Left lobe of liver (tissue), 2 donors: ENCODE measurements at places on chromosomes 6 and 20. TPM values are rescaled to one million over a fixed set of nuclear protein-coding genes. Genes with fewer than 3 reads are reported as not detected.

- no peak for DNase-seq
Measured at GRCh38 chr20:56504373-56505005, 20.1 kb upstream of the FAM209A start.

DNA sequence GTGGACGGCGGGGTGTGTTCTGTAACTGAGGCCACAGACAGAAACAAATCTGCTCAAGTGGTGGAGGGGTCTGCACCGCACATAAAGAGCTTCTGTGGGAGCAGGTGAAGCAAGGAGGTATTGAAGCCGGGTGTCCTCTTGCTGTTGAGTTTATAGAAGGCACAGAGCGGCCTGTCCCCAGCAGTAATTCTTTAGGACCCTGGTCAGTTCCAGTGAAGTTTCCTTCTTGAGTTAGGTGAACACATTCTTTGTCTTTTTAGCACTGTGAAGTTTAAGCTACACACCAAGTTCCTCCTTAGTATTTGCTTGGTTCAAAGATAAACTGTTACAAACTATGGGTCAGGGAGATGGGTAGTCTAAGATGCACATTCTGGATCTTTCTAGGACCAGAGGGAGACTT lies 6.1 kb downstream of the PRDM1 start:
- DNase-seq: no peak

DNA sequence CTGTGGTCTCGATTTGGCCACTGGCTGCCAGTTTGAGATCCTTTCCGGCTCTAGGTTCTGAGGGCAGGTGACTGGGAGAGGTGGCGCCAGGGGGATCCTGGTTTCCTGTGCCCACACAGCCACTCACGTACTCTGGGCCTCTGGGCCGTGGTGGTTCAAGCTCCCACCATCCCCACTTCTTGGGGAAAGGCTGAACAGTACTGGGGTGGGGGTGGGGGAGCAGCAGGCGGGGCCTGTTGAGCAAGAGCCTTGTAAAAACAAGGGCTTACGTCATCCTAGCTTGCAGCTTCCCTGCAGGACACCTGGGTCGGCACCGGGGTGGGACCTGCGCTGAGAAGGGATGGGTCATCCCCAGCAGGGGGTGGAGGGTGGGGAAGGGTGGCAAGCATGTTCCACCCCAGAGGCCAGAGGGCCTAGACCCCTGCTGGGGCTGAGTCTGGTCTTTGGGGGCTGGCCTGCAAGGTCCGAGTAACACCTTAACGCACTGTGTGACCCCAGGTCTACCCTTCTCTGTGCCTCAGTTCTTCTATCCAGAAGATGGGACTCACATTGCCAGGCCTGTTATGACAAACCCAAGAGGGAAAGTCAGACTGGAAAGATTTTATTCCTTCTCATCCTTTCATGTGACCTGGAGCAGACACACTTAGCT lies 3.1 kb upstream of the CEBPB start:
- DNase-seq: peak; percentile 86

DNA sequence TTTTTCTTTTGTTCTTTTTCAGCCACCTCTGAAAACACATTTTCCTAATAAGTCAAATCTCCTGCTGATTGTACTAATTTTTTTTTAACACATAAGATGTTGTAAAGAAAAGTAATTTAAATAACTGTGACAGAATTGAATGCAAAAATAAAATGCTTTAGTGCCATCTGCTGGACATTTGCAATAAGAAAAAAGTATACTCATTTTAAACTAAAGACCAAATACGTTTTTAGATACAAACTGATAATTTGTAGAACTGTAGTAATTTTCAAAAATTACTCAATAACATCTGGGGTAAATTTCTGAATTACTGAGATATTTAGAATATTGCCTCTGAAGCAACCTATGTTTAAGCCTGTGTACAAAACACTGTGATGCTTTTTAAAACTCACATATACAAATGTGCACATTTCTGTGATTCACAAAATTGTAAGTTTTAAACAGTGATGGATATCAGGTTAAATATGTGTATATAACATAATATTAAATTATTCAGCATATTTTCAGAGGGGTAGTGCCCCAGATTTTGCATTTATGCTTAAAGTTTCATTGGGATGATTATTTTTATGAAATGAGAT lies 198.7 kb downstream of the RIMS1 start:
- no peak for DNase-seq

DNA sequence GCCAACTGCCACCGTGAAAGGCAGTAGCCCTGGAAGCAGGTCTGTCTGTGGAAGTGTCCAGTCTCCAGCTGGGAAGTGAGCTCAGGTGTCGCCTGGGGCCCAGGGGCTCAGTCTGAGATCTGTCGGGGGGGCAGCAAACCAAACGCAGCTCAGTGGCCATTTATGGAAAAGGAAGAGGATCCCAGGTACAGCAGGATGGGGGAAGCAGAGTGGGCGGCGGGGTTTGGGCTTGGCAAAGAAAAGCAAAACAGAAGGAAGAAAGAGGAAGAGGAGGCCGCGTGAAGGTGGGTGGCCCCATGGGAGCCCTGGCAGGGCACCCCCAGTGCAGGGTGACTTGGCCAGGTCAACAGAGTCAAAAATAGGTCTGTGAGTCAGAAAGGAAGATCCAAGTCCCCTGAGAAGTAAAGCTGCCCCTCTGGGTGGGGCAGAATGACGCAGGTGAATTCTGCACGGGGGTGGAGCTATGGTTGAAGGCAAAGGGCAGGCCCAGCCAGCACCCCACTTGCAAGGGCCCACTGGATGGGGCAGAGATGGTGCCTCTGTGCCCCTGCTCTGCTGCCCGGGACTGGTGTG lies 5.3 kb downstream of the PXDC1 start:
- no peak for DNase-seq

- no peak for DNase-seq
Measured at GRCh38 chr20:40922865-40923264, 105.8 kb upstream of the TOP1 start.

- DNase-seq: no peak
Measured at GRCh38 chr6:166228425-166228824, 60.8 kb upstream of the TBXT start.

DNA sequence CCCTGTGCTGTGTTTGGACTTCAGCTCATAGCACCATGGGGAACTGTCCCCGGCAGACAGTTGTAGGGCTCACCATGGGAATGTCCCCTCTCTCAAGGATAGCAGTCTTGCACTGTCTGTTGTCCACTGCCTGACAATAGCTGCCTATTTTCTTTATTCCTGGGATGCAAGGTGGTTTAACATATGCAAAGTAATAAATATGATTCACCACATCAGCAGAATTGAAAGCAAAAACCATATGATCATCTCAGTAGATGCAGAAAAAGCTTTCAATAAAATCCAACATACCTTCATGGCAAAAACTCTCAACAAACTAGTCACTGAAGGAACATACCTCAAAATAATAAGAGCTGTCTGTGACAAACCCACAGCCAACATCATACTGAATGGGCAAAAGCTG lies 13.5 kb upstream of the LRP11 start:
- no peak for DNase-seq

Gene HRH3
- total RNA-seq: not detected

GRCh38 chr6:40604082-40604481 lies 16.9 kb upstream of the LRFN2 start:
- DNase-seq: no peak

GRCh38 chr6:75266716-75267291 lies 17.8 kb downstream of the TMEM30A start:
- DNase-seq: no peak

Gene GSTA3
- total RNA-seq: not detected

GRCh38 chr6:83593395-83593785 lies 81.1 kb downstream of the PRSS35 start:
- DNase-seq: no peak

DNA sequence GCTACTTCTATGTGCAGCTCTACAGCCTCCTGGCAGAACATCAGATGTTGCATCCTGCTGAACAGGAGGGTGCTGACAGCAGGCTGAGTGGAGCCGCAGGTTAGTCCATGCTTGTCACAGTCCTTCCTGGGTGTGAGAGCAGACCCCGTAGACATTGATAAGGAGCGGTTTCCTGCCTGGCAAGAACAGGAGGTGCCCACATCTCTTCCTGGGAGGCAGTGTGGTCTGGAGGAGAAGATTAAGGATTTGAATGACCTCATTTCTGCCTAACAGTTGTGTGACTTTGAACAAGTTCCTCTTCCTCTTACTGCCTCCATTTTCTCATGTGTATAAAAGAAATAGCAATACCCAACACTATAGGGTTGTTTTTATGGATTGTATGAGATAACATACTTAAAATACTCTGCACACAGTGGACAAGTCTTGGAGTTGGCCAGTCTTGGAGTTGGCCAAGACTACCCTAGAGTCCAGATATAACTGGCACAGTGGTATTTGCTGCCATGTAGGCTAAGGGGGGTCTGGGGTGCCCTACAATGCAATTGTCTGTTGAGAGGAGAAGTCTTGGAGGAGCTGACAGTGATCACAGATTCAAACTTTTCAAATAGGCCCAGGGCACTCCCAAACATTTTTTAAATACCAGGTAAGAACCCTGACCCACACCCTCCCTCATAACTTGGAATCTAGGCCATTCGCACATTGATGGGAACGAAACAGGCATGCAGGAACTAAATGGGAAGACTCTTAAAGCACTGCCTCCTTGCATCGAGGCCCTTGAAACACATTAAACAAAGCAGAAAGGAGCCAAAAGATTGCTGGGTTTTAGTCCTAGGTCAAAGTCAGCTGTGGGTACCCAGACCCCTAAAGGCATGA lies 32.6 kb upstream of the TBC1D7 start:
- DNase-seq: no peak

GRCh38 chr6:37007340-37008043 lies 2.0 kb downstream of the FGD2 start:
- DNase-seq: no peak

DNA sequence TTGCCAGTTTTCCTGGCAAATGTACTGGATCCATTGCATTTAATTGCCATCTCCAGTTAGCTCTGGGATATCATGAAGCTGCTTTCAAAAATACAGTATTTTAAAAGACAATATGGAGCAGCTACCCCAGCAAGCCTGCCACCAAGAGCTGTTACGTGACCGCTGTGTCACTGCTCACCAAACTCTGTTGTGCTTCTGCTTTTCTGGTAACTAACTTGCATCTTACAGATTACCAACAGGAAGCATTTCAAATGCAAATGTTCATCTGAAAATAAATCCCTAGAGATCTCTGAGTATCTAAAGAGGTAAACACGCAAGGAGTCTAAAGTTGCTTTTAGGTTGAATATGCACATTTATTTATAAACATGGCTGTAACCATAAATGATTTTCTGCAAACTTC lies 1008.3 kb downstream of the KIF16B start:
- DNase-seq: no peak

- DNase-seq: no peak
Measured at GRCh38 chr20:53019464-53019863, 47.3 kb downstream of the TSHZ2 start.

Gene RAB32
- total RNA-seq: 13.6 TPM

Gene ADAT2
- 4.6 TPM for total RNA-seq

DNA sequence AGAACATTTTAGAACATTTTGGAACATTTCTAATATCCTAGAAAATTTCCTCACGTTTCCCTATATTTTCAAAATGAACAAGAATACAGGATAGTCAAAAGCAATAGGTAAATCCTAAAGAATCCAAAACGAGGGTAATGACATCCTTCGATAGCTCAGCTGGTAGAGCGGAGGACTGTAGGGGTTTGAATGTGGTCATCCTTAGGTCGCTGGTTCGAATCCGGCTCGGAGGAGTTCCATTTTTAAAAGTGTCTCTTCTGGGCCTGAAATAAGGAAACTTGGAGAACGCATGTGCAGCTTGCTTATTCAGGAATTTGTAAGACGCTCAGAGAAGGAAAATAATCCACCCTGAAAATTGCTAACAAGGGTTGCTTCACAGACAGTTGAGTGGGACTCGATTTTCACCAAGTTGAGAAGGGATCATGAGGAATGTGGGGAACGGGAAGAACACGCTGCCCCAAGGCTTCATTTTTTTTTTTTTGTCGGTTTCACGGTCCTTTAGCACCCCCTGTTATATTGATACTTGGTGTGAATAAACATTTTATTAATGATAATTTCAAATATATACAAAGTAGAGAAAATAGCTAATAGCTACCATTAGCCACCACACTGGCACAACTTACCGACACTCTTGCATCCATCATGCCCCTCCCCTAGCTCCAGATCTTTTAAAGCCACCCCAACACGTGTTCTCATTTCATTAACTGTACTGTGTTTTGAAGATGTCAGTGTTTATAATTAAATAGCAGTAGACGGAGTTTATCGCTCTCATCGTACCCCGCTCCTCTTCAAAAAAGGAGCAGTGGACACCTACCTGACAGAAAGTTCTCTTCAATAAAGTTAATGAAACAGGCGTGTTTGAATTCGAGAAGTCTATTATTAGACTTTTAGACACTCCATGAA lies 1.8 kb upstream of the ABT1 start:
- DNase-seq: no peak

Gene DPPA5
- not detected for total RNA-seq

Gene IMPG1
- total RNA-seq: not detected

- DNase-seq: peak; percentile 64
Measured at GRCh38 chr6:159134701-159135364, 34.4 kb upstream of the FNDC1 start.

Gene RALY
- 26.8 TPM for total RNA-seq
